ENCODE measurements at places on chromosomes 13 and 19.

GRCh38 chr13:96934889-96935489 lies 59.3 kb downstream of the OXGR1 start:
- no peak for DNase-seq

DNA sequence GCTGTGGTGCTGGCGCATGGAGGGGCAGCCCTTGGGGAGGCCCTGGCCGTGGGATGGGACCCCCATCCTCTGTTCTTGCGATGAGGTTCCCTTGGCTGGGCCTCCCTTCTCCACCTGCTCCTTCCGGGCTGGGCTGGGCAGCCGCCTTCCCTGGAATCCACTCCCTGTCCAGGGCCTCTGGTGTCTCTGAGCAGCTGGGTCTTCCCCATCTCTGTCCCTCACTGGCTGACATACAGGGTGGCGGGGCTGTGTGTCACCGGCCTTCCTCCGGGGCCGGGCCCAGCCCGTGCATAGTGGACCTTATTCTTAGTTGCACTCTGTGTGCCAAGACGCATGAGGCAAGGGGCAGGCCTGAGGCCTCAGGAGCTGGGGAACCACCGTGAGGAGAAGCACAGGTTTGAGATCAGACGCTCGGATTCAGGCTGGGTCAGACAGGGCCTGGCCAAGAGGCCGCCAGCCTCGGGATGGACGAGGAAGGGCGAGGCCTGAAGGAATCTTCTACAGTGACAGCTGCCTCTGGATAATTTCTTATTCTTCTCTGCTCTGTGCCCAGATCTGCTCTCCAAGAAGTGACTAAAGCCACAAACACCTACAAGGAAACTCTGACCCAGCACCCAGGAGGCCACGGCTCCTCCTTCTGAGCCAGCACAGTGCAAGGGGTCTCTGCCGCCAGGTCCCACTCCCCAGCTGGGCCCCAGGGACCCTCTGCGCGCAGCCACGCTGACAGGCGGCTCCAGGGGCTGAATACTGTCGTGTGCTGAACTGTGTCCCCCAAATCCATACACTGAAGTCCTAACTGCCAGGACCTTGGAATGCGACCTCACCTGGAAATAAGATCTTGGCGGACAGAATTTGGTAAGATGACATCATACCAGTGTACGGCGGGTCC lies 11.0 kb downstream of the SGTA start:
- DNase-seq, result no peak

DNA sequence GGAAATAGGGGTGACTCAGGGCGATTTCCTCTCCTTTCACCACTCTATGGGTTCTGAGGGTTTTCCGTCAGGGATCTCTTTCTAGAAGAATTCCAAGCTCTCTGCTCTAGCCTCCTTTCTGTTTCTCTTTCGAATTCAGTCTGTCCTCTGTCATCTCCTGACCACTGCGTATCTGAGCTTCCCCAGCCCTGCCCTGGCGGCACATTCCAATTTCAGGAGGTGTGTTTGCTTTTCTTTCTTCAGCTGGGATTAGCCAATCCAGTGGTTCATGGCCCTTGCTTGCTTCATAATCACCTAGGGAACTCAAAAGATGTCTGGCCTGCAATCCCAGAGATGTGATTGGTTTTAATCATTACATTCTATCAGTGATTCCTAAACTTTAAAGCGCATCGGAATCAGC lies 9.4 kb downstream of the IFNL2 start:
- DNase-seq, result no peak

- DNase-seq, result no peak
Observed at GRCh38 chr19:2577722-2578335, 101.9 kb downstream of the GADD45B start.

DNA sequence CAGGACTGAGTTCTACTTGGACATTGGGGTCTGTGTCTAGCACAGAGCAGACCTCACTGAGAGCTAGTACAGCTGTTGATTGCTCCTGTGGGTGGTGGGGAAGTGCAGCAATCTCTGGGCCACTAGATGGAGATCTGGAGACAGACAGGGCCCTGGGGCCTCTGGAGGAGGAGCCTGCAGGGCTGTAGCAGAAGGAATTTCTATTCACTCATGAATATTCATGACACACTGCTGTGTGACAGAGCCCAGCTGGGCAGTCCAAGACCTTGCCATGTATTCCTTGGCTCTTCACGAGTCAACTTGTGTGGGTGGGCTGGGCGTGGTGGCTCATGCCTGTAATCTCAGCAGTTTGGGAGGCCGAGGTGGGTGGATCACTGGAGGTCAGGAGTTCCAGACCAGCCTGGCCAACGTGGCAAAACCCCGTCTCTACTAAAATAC lies 37.5 kb downstream of the SUGP2 start:
- DNase-seq, result no peak

GRCh38 chr19:1262623-1263123 lies 6.5 kb upstream of the CIRBP start:
- DNase-seq, result no peak

Measured in stimulated activated CD4-positive, alpha-beta T cell treated with anti-CD3 and anti-CD28 coated beads, Interleukin-4, amount 100 ng/mL, for 48 hours (primary cell).